ENCODE measurements at places on chromosomes 1 and 21.

GRCh38 chr1:161506336-161507223 lies 1.3 kb downstream of the FCGR2A start:
- no peak for DNase-seq

- DNase-seq: no peak
Observed at GRCh38 chr1:198883184-198883583, 244.3 kb downstream of the PTPRC start.

DNA sequence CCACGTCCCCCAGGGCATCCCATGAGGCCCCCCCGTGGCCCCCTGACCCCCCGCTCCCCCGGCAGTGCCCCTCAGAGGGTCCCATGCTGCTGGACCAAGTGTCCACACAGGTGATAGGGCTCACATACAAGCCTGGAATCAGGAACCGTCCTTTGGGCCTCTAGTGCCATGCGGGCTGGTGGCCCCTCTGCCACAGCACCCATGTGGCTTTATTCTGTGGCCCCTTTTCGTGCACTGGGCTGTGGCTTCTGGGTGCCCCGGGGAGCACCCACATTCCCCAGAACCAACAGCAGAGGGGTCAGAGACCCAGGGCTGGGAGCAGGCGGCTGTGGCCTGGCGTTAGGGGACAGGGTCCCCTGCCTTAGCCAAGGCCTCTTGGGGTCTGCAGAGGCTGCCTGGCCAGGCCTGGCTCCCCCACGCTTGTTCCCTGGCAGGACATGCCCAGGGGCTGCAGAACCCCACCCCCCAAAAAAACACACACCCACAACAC lies 31.7 kb downstream of the SLC19A1 start:
- no peak for DNase-seq

DNA sequence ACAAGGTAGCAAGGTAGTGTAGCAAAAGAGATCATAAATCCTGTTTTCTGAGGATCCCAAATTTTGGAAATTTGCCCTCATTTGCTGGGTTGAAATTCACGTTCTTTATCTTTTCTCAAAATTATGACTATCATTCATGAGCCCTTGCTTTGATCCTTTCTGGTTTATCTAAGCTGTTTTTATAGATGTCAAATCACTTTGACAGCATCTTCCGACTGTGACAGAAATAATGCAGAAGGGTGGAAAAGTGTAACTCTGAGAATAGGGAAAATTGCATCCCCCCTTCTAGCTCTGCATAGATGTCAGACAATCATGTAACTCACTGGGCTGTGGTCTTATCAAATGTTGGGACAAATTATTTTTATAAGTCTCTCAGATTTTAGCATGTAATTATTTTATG lies 550.1 kb downstream of the OMA1 start:
- no peak for DNase-seq

DNA sequence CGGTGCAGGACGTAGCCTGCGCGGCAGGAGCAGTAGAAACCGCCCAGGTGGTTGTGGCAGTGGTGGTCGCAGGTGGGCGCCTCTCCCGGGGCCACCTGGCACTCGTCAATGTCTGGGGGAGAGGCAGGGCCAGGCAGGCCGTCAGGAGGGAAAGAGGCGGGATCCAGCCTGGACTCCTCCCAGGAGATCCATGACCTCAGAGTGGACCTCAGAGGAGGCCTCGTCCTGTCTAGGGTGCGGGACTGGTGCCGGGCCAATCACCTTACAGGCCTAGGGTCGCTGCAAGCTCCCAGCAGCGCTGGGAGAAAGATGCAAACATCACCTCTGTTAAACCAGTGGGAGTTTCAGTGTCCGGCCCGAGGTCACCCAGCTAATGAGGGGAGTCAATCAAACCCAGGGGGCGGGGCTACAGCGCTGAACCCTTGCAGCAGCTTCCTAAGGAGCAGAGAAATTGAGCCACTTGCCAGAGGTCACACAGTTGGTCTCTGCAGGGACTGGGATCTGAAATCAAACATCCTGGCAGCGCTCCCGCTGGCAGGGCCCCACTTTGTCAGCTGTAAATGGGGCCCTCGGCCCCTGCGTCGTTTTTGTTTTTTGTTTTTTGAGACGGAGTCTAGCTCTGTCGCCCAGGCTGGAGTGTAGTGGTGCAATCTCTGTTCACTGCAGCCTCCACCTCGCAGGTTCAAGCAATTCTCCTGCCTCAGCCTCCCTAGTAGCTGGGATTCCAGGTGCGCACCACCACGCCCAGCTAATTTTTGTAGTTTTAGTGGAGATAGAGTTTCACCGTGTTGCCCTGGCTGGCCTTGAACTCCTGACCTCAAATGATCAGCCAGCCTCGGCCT lies 1.4 kb downstream of the MASP2 start:
- no peak for DNase-seq

DNA sequence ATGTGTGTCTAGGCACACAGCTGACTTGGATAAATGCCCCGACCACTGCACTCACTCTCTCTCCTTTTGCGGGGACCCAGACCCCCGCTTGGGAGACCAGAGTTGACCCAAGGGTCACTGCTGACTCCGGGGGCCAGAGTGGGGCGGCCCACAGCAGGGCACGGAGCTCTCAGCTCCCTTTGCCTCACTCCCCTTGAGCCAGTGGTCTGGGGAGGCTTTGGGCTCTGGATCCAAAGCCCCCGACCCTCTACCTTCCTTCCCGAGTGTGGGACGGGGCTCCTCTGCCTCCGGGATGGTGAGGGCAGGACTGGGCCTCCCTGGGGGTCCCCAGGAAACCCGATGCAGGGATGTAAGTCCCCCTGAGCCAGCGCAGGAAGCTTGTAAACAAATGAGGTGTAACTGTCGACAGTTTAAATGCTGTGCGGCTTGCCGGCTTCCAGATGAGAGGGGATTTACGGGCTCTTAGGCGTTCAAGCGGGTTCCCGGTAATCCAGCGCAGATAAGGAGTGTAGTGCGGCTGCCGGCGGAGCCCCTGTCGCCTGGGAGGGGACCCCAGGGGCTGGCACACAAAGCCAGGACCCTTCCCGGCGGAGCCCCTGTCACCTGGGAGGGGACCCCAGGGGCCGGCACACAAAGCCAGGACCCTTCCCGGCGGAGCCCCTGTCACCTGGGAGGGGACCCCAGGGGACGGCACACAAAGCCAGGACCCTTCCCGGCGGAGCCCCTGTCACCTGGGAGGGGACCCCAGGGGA lies 7.4 kb downstream of the ACTRT2 start:
- no peak for DNase-seq

DNA sequence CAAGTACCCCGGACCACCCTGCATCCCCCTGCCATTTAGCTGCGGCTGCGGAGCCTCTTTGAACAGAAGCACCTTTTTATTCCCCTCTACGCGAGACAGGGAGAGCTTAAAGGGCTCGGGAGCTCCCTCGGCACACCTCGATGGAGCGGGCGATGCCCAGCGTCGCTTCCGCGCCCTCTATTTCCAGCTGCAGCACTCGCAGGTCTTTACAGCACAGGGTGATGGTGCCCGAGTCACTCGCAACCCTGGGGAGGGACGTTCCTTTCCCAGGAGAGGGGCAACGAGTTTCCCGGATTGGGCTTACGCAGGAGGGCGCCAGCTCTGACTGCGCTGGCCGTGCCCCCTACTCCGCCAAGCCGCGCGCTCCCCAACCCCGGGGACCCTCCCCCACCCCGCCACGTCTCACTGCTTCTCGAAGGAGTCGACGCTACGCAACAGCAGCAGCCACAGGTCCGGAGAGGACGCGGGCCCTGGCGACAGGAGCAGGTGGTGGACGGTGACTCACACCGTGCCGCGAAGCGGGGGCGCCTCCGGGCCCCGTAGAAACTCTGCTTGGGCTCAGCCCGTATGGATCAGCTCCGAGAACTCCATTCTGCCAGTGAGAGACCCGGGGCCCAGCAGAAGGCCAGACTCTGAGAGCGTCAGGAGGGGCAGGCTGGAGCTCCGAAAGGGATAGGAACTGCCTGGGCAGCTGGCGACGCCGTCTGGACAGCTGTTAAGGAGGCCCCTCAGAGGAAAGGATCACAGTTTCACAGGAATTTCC lies 5.8 kb upstream of the FAM167B start:
- peak; percentile 54 for DNase-seq

DNA sequence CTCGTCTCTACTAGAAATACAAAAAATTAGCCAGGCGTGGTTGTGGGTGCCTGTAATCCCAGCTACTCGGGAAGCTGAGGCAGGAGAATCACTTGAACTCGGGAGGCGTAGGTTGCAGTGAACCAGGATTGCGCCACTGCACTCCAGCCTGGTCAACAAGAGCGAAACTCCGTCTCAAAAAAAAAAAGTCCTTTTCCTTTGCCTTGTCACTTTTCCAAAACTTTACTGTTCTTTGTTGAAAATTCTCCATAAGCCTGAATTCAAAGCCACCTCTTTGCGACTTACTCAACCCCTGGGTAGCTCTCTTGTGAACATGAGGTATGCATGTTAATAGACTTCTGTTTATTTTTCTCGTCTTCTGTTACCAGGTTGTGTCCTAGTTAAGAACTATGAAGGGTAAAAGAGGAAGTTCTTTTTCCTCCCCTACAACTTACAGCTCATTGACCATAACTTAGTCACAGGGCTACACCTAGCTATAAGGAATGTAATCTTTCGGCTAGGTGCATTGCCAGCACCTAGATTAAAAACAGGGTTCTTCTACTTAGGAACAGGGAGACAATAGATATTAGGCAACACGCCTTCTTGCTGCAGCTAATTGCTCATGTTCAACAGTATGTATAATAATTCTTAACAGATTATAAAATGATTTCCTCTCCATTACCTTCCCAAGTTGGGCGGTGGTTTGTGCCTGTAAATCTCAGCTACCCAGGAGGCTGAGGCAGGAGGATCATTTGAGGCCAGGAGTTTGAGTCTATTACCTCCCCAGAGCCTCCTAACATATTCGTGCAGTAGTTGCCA lies 40.9 kb downstream of the PTAFR start:
- DNase-seq: no peak

- DNase-seq: peak; percentile 87
Observed at GRCh38 chr1:65254320-65255034, 54.9 kb upstream of the DNAJC6 start.

GRCh38 chr1:181222972-181223505 lies 134.5 kb downstream of the IER5 start:
- no peak for DNase-seq

DNA sequence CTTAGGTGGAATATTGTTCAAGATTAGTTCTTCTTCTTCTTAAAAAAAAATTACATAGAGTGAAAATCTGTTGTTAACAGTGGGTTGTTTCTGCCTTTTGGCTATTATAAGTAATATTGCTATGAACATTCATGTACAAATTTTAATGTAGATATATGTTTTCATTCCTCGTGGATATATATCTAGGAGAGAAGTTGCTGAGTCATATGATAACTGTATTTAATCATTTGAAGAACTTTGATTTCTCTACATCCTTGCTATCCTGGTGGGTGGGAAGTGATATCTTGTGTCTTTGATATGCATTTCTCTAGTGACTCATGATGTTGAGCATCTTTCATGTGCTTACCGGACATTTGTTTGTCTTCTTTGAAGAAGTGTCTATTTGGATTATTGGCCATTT lies 29.9 kb downstream of the MAST2 start:
- DNase-seq: no peak

- DNase-seq: no peak
Observed at GRCh38 chr1:22115286-22115685, 27.6 kb downstream of the WNT4 start.

DNA sequence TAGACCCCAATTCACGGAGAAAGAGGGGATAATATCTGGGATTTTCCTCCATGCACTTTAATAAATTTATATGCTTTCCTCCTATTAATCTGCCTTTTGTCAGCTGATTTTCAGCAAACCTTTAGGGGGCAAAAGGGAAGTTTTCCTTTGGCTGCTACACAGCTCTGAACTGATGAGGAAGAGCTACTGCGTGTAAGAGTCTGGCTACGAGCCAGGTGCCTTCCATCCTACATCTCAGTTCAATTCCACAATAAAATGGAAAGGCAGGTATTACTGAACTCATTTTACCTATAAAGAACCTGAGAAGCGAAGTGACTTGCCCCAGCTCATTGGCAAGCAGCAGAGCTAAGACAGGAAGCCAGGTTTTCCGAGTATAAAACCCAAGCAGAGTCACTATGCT lies 28.3 kb upstream of the ZNF326 start:
- no peak for DNase-seq

DNA sequence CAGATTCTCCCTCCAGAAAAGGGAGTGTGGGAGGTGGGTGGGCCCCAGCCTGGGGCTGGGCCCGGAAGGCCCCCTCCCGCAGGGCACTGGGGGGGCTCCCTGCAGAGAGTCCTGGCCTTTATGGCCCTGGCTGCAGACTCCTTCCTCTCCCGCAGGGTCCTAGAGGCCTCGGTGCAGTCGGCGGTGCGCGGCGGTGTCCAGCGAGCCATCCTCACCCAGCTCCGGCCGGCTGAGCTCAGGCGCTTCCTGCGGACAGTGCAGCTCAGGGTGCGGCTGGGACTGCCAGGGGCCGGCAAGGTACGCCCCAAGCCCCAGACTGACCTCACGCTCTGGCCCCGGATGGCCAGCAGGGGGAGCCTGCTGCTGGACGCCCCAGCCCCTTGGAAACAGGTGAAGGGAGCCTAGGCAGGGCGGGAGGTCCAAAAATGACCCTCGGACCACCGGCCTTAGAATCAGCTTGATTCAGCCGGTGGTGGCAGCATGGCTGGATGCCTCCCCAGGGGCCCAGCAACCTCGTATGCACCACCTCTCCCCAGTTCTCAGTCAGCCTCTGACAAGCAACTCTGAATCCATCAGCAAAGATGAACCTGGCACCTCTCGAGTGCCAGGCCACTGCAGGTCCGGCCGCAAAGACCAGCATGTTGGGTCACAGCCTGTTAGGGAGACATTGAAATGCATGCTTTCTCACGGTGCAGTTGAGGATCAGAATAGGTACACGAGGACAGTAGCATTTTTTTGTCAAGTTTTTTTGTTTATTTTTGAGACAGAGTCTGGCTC lies 20.6 kb downstream of the MTHFR start:
- DNase-seq: peak; percentile 21

DNA sequence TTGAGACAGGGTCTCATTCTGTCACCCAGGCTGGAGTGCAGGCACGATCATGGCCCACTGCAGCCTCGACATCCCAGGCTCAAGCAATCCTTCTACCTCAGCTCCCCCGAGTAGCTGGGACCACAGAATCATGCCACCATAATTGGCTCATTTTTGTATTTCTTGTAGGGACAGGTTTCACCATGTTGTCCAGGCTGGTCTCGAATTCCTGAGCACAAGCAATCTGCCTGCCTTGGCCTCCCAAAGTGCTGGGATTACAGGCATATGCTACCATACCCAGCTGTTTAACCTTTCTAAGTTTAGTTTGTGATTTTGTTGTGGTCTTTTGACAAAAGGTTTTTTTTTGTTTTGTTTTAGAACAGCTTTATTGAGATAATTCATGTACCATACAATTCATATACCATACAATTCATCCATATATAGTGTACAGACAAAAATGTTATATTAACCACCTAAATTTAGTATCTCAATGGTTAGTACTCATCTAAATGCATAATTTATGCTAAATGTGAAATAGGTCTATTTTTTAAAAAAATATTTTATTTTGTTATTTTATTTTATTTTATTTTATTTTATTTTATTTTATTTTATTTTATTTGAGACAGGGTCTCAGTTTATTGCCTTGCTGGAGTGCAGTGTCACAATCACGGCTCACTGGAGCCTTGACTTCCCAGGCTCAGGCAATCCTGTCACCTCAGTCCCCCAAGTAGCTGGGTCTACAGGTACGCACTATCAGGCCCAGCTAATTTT lies 8.9 kb downstream of the ZMPSTE24 start:
- DNase-seq: no peak

Data from CD4-positive, CD25-positive, alpha-beta regulatory T cell (primary cell).